Islet precursor cell (in vitro differentiated cells): ENCODE measurements at places on chromosomes 4 and X.

DNA sequence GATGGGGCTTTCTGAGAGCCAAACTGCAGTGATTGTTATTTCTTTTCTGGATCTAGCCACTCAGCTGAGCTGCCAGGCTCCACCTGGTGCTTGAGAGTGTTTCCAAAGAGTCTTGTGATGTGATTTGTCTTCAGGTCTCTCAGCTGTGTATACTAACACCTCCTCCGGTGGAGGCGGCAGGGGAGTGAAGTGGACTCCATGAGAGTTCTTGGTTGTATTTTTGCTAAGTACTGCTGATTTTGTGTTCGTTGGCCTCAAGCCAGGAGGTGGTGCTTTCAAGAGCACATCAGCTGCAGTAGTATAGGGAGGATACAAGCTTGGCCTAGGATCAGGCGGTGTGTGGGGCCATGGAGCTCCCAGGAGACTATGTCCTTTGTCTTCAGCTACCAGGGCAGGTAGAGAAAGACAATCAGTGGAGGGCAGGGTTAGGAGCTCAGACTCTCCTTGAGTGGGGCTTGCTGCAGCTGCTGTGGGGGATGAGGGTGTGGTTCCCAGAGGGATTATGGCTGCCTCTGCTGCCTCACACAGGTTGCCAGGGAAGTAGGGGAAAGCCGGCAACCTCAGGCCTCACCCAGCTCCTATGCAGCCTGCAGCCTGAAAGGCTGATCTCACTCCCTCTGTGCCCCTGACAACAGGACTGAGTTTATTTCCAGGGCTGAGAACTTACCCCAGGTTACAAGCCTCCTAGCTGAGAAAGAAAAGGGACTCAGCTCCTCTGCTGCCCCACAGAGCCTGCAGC lies 62.4 kb downstream of the NPFFR2 start:
- DNase-seq = no peak

GRCh38 chrX:40176351-40177116 lies 78.8 kb upstream of the BCOR start:
- DNase-seq = peak; percentile 69

- DNase-seq = peak; percentile 42
Measured at GRCh38 chrX:82335772-82336171, 1133.9 kb downstream of the SH3BGRL start.

DNA sequence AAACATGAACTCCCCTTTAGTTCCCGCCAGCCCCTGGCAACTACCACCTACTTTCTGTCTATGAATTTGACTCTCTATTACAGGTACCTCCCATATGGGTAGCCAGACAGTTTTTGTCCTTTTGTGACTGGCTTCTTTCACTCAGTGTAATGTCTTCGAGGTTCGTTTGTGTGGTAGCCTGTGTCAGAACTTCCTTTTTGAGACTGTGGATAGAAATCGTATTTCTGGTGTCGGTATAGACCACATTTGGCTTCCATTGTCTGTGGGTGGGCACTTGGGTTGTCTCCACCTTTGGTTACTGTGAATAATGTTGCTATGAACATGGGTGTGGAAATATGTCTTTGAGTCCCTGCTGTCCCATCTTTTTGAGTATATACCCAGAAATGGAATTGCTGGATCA lies 5.4 kb upstream of the CLDN34 start:
- DNase-seq = no peak

DNA sequence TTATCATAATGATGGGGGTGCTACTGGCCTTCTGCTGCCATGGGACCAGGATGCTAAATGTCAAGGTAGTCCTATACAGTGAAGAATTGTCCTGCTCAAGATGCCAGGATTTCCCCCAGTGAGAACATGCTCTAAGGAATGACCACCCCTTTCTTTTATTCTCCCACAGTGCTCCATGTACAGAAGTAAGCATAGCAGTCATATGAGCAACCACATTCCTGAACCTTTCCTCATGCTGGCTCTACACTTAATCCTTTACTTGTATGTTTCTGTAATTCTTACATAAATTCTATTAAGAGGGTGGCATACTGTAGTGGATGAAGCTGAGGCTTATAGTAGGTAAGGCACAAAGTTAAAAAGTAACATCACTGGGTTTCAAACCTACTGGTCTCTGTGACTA lies 20.2 kb downstream of the CYP2U1 start:
- DNase-seq = no peak

GRCh38 chr4:7332216-7333023 lies 102.3 kb downstream of the PSAPL1 start:
- no peak for DNase-seq

DNA sequence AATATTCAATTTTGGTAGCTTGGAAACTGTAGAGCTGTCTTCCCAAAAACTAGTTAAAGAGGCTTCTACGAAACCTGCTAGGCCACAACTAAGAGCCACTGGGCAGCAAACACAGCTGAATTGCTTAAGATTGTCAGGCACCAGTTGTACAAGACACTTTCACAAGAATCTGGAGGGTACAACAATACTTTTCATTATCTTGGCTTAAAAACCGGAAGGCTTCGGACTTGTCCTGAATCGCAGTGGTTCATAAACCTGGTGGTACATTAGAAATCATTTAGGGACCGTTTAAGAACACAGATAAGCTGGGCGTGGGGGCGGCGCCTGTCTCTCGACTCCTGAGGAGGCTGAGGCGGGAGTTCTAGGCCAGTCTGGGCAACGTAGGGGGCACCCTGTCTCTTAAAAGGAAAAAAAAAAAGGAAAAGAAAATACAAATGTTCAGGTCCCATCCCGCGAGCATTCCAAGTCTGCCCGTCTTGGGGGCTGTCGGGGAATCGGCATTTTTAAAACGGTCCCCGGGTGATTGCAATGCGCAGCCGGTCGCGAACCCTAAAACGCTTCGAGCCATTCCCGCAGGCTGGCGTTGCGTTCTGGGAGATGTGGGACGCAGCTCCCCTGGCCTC lies 763 bp downstream of the PYURF start:
- peak; percentile 69 for DNase-seq

DNA sequence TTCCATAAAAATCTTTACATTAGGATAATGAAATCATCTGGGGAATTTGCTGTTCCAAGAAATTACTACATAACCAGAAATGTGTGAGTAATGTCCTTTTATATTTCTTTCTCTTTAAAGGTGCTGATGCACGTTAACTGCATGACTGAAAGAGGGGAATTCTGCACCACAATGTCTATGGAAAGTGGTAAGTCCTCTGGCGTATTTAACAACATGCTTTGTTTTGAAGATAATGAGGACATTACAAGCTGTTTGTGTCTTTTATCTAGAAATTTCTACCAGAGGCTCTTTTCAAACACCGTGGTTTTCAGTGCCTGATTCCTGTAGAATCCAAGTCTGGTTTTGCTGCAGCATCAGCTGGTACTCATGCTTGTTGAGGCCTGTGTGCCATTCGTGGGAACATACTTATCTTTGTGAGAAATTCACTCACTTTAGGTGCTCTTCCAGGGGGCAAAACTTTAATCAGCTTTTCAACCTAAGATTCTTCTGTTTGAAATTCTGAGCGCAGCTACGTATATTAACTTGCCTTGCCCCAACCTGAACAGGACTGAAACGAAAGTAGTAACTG lies 257.2 kb downstream of the PDHA2 start:
- no peak for DNase-seq
